ENCODE measurements at places on chromosomes 1 and 21. TPM values are rescaled to one million over a fixed set of nuclear protein-coding genes. Genes with fewer than 3 reads are reported as not detected.

DNA sequence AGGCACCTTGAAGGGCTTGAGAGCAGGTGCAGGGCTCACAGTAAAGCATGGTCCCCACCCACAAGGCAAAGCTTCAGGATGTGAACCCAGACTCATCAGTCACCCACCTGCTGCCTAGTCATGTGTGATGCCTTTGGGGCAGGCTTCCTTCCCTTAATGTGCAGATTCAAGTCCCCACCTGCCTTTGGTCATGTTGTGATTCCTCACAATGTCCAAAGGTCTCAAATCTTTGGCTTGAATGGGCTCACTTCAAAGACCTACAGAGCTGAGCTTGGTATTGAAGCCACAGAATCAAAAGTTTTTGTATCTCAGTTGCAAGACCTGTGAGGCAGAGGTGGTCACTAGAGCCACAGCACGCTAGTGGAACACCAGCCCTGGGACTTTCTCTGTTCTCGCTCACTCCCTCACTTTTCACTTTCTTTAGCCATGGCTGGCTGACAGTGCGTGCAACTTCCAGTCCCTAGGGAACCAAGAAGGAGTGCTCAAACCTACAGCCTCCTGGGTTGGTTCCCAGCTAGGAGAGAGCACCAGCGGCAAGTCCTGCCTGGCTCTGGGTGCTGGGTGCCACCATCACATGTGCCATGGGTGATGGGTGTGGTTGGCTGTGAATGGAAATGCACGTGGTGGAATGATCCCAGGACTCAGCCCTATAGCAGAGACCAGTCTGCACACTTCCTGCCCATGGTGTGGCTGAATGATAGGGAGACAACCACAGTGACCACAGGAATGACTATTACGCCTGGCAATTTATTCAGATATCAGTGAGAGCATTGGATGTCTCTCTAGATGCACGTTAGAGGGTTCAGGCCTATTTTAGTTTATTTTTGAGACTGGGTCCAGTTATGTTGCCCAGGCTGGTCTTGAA is 26.4 kb upstream of the CLIC6 start:
- no peaks in the 10 kb centered on the region for H3K36me3 ChIP-seq
- no peak overlapping the region for H3K4me3 ChIP-seq
- DNase-seq: no peak
- H3K27ac ChIP-seq: no peak overlapping the region
- peaks cover 5% of the 10 kb centered on the region for H3K4me1 ChIP-seq

DNA sequence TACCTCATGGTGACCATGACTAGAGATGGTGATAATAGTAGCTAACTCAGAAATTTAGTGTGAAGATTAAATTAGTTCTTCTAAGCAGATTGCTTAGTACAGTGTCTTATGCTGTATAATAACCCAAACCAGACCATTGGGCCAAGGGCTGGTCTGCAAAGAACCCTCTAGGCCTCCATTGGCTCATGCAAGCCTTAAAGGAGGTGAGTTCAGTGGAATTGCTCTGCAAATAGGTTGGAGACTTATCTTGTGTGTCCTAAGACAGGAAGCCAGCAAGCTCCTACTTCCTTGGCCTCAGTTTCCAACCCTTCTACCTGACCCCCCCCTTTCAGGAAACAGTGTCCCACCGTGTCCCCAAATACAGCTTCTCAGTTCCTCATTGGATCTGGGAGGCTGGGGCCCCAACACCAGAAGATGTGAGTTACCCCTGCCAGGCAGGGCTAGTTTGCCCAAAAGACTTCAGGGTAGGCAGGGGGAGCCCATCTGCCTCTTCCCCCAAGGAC is 1.9 kb upstream of the MEF2D start:
- peaks cover 65% of the 10 kb centered on the region for H3K4me1 ChIP-seq
- H3K27me3 ChIP-seq: no peaks in the 10 kb centered on the region
- H3K27ac ChIP-seq: peak overlapping the region; percentile 99
- H3K4me3 ChIP-seq: peak overlapping the region; percentile 58
- no peaks in the 10 kb centered on the region for H3K36me3 ChIP-seq
- DNase-seq: peak; percentile 68

- DNase-seq: no peak
- H3K4me3 ChIP-seq: no peak overlapping the region
- H3K27ac ChIP-seq: no peak overlapping the region
- no peaks in the 10 kb centered on the region for H3K36me3 ChIP-seq
- H3K27me3 ChIP-seq: no peaks in the 10 kb centered on the region
Observed at GRCh38 chr1:192801451-192801850, 7.4 kb upstream of the RGS2 start.

- H3K27me3 ChIP-seq: peaks cover 30% of the 10 kb centered on the region
- no peaks in the 10 kb centered on the region for H3K4me1 ChIP-seq
- no peak overlapping the region for H3K4me3 ChIP-seq
- no peak overlapping the region for H3K27ac ChIP-seq
Observed at GRCh38 chr1:207646944-207647579, 2.1 kb downstream of the CR1L start.

DNA sequence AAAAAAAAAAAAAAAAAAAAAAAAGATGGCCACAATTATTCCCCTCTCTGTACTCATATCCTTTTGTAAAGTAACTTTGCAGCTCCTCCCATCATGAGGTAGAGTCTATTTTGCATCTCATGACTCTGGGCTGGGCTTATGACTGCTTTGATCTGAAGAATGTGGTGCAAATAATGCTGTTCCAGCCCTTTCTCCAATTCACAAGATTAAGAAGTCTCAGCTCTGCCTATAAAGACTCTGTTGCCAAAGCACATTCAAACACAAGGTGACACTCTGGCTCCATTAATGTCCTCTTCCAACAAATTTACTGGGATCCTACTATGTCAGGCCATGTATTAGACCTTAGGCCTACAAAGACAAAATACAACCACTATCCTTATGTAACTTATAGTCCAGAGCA is 64.8 kb upstream of the PTCH2 start:
- H3K27ac ChIP-seq: peak overlapping the region; percentile 69
- no peaks in the 10 kb centered on the region for H3K27me3 ChIP-seq
- H3K4me3 ChIP-seq: no peak overlapping the region
- peaks cover 57% of the 10 kb centered on the region for H3K4me1 ChIP-seq
- DNase-seq: no peak

- no peak overlapping the region for H3K27ac ChIP-seq
- no peak for DNase-seq
- H3K4me1 ChIP-seq: peaks cover 10% of the 10 kb centered on the region
- no peaks in the 10 kb centered on the region for H3K36me3 ChIP-seq
- no peak overlapping the region for H3K4me3 ChIP-seq
Observed at GRCh38 chr1:67674260-67675011, 10.6 kb upstream of the GADD45A start.

Gene PLA2G2F
- total RNA-seq: not detected

Gene VSIG8
- not detected for total RNA-seq

Gene MAP3K21
- 0.17 TPM for total RNA-seq

Gene OR6N1
- not detected for total RNA-seq

Gene RAB7B
- 3.5 TPM for total RNA-seq

Gene CCDC185
- total RNA-seq: not detected

Gene RGSL1
- total RNA-seq: not detected

Gene C1orf21
- total RNA-seq: 15.5 TPM

Data from chondrocyte (in vitro differentiated cells).